EL (cell line): ENCODE measurements at places on chromosomes 12 and 14.

GRCh38 chr12:30725739-30726138, 29.0 kb downstream of the CAPRIN2 start:
- DNase-seq, result peak; percentile 78

- DNase-seq, result no peak
Observed at GRCh38 chr12:131934535-131934934, 5.5 kb downstream of the PUS1 start.

- DNase-seq, result no peak
Observed at GRCh38 chr12:41459906-41460214, 271.7 kb downstream of the PDZRN4 start.

- DNase-seq, result peak; percentile 18
Observed at GRCh38 chr12:115176741-115177400, 492.9 kb upstream of the TBX3 start.

GRCh38 chr14:59268011-59268410, 79.5 kb downstream of the DAAM1 start:
- peak; percentile 61 for DNase-seq

- DNase-seq, result no peak
Observed at GRCh38 chr12:53612978-53613377, 13.2 kb downstream of the ATF7 start.

DNA sequence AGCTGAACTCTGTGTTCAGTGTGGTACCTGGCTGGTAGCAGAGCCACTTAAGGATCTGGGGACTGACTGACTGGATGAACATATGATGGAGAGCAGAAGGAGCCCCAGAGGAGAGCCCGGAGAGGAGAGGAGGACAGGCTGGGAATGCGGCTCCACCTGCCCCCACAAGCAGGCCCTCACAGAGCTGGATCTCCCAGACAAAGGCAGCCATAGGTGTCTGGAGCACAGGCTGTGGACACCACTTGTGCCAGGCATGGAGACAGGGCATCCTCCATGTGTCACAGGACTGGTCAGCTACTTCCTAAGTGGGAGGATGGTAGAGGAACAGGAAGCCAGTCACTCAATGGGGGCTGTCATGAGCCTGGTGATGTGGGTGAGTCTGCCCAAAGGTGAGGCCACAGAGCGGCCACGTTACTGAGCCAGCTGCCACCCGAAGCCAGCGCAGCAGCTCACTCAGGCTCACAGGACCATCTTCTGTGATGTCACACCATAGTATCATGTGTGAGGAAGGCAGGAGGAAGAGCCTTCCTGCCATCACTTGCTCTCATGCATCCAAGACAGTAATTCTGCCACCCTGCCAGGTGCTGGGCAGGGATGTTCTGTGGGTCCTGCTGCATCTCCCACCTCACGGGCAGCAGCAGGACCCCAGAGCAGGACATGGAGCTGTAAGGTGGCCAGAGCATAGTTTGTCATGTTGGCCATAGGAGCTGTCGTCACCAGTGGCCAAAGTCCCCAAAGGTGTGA, 72.1 kb downstream of the PRIMA1 start:
- no peak for DNase-seq

- no peak for DNase-seq
Observed at GRCh38 chr14:91410771-91411536, 6.7 kb downstream of the CCDC88C start.

GRCh38 chr12:131942671-131943070, 7.1 kb upstream of the EP400 start:
- DNase-seq, result no peak

GRCh38 chr14:66482873-66483272, 3.3 kb upstream of the CCDC196 start:
- no peak for DNase-seq

GRCh38 chr12:123150744-123151456, at the start of gene PITPNM2:
Gene PITPNM2 (minus strand): TSS chr12:123151090. CDS start chr12:123034590, 116,500 bp downstream.
- peak; percentile 72 for DNase-seq

DNA sequence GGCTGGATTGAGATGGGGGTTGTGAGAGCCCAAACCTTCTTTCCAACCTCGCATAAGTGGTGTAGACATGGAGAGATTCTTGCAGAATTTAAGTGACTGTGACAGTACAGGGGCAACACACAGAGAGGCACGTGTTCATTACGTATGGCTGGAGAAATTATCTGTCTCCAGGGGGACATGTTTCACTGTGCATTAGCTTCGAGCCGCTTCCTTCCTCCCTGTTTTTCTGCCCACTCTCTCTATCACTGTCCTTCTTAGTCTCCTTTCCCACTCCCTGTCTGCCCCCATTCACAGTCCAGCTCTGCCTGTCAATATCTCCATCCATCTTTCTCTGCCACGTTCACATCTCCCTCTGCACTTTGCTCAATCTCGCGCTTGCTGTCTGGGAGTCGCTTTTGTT, 11.5 kb upstream of the C14orf93 start:
- DNase-seq, result no peak

GRCh38 chr12:106490264-106490663, 92.5 kb upstream of the RFX4 start:
- no peak for DNase-seq

- DNase-seq, result peak; percentile 24
Observed at GRCh38 chr12:2451025-2451424, 343.7 kb upstream of the FKBP4 start.

DNA sequence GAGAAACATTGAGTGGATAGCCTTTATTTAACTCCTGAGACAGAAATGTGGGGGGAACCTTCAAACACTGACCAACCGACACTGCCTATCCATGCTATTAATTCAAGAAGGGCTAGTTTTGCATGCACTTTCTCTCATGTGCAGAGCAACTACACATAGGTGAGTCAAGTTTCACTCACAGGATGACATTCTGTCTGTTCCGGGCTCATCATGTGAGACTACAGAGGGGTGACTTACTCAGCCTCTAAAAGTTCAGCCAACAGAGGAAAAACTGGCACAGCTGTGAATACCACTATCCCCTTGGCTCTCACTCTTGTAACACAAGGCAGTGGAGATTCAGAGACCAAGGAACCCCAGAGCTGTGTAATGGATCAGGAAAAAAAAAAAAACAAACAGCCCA, 13.3 kb downstream of the BEST3 start:
- DNase-seq, result peak; percentile 40

DNA sequence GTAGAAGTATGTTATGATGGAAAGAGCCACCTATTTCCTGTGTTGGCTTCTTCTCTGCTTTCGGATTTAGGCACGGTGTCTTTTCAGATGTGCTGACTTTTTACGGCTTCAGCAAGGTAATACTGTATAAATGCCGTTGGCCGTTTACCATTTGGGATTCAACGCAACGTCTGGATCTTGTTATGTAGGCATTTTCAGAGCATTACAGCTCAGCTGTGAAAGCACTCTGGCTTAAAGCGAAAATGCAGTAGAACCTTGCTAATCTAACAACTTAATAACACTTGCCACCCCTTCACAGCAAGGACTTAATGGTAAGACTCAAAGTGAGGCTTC, 229.9 kb downstream of the EFCAB11 start:
- DNase-seq, result peak; percentile 24

DNA sequence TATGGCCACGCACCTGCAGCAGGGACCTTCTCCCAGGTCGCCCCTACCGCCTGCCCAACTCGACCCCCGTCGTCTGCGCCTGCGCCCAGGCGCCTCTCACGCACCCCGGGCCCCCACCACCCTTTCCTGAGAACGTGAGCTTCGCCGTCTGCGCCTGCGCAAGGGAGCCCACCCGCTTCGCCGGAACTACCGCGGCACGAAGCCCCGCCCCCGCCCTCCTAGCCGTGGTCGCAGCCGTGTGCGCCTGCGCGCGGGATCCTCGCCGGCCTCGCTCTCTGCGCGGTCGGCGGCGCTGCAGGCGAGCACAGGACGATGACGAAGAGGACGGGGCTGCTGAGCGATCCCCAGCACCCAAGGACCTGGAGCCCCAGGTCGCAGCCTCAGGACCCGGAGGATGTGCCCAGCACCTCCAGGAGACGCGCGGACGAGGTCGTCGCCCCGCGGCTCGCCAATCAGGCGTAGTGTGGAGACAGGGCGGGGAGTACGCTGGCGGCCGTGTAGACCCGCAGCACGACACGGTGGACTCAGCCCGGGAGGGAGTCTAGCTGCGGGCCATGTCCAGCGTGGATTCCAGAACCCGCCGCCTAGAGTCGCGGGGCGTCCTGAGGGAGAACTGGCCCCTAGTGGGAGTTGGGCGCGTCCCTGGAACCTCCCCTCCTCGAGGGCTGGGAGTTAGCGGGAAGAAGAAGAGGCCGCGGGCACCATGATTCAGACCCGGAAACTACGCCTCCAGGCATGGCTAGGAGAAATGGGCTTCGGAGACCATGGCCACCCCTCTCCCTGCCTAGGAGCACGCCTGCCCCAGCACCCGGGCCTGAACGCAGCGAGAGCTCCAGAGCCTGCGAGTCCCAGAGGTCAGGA, 1120.8 kb upstream of the TMEM132C start:
- DNase-seq, result peak; percentile 82

- no peak for DNase-seq
Observed at GRCh38 chr14:76656592-76656991, 104.7 kb upstream of the VASH1 start.

DNA sequence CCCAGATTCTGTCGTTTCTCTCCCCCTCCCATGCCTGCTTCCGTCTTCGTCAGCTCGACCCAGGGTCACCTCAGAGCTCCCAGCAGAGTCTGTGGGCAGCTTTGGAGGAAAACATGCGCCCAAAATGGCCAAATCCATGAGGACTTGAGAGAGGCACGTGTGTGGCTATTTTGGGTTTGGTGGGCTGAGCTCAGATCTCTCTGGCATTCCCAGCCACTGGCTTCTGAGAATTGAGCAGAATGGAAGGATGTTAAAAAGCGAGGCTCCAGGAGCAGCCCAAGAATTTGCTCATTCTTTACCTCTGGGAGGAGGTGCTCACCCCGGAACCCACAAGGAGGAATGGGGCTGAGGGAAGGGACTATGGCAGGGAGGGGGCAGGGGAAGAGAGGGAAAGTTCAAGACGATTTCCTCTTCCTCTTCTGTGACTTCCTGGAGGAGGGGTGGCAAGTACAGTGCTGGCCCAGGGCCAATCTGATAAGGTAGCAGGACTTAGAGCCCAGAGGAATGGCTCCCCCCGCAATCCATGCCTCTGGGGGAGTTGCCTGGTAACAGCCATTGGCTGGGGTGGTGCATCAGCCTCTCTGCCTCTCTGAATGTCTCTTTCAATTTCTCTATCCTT, 20.1 kb downstream of the TSPAN9 start:
- DNase-seq, result no peak

DNA sequence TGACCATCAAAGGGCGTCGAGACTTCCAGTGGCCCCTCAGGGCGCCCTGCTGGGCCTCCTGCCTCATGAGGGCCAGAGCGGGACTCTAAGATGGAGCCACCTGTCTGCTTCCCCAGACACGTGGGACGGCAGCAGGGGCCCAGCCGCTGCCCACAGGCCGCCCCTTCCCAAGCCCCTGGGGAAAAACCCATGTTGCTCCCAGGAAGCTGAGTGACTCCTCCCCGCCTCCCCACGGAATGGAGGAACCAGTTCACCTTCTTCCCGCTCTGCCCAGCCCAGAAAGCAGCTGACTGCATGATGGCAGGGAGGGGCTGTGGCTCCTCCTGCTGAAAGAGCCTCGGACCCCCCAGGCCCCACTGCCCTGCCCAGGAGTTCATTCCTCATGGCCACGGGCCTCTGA, 14.9 kb downstream of the RAB35 start:
- no peak for DNase-seq

DNA sequence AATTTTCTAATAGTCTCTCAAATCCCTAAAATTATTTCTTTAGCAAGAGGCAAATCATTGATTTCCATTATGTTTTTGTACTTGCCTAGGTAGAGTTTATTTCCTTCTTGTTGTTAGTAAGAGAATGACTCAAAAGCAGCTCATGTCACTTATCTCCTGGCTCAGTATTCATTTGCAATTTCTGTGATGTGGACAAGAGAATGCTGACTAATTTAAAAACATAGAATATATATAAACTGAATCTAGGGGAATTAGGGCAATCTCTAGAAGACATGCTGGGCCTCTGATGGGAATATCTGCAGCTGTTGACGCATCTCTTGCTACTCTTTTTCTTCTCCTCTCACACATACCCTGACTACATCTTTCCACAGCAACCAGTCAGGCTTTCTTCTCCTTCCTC, 130.8 kb upstream of the PRKD1 start:
- DNase-seq, result no peak

DNA sequence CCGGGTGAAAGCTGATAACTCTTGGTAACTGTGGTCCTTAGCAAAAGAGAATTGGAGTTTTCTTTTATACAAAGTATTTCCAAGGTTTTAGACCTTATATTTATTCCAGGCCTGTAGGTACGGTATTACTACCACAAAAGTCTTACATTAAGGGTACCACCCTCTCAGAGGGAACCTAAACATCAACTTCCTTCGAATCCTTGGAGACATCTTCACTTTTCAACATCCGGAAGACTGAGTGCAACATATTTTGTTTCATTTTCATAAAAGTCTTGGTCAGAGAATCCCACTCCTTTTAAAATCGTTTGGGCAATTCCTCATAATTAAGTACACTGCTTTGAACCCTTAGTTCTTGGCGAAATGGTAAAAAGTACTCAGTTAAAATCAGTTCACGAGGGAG, 1.2 kb downstream of the CNOT2 start:
- DNase-seq, result no peak

DNA sequence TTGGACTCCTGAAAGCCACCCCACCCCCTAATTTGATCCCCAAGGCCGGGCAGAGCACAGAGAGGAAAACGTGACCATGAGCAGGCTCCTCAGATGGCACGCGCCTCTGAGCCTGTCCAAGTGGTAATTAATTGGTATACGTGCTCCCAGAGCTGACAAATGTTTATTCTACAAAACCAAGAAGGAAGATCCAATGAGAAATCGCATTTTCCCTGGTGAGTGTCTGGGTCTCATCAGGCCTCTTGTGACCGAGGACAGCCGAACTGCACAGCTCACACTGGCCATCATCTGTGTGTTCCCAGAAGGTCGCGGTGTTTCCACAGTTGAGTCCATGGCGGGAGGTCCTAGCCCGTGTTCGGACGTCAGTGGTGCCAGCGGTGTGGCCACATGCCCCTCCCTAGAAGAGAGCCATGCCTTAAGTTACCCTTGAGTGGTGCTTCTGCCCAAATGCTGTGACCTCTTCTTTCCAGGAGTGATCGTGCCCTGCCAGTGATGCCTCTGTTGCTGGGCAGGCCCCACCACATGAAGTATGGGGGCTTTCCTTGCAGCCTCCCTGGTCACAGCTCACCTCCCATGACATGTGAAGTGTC, 317.5 kb upstream of the RTL1 start:
- DNase-seq, result no peak

DNA sequence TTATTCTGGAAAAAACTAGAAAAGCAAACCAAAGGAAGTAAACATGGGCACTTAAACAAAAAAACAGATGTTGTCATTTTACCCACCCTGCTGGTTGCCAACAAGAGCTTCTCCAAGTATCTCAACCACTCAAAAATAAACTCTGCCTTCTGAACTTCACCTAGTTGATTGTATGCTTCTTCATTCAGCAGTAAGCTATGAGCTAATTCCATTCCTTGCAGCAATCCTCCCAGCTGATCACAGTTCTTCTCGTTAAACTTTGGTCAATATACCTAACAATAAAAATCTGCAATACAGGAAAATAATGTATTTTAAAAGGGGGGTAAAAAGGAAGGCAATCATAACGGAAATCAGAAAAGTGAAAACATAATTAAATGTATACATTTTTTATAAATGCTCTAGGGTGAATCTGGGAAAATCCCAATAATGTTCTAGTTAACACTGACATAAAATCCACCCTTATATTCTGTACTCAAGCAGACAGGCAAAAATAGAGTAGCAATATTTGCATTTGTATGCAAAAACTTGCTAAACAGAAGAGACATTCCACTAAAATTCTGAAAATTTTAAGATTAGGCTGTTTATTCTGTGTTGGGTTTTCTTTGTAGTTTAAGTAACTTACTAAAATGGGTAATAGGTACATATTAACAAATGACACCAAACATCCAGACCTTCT, 17.4 kb downstream of the HEATR5A start:
- no peak for DNase-seq

GRCh38 chr14:99511421-99512109, 30.4 kb downstream of the CCNK start:
- peak; percentile 26 for DNase-seq
